GM03348 (cell line): ENCODE measurements at places on chromosomes 1 and 21.
A peak's percentile ranks its signal among the peaks of the same experiment; 100 is the strongest.

DNA sequence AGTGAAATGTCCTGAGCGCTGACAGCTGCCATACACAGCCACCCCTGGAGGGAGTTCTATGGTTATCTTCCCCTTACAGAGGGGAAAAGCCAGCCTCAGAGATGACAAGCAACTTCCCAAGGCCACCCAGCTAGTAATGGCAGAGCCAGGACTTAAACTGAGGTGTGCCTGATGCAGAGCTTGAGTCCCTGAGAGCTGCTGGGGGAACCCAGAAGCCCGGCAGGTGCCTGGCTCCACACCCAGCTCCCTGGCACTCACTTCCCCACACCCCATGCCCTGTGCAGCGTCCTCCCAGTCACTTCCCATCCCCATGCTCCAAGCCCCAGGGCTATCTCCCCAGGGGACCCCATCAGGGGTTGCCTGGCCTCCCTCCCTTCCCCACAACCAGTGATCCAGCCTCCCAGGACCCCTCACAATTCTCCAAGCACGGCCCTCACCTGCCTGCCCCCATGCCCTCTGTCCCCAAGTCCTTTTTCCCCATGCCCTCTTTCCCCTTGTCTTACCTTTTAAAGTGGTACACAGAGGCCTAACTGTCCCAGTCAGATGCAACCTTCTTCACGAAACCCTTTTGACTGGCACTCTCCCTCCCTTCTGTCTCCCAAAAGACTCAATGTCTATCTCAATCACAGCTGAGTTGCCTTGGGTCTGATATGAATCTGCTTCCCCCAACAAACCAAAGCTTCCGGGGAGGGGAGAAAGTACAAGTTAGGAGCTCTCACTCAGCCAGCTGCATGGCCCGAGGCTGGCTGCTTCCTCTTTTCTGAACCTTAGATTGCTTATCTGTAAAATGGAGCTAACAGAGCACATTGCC lies 39.8 kb upstream of the LRP8 start:
- no peak for DNase-seq

GRCh38 chr1:219858980-219859379 lies 69.4 kb downstream of the SLC30A10 start:
- DNase-seq, result no peak

GRCh38 chr1:247448107-247448791 lies 9.7 kb downstream of the OR2B11 start:
- DNase-seq, result peak; percentile 78

DNA sequence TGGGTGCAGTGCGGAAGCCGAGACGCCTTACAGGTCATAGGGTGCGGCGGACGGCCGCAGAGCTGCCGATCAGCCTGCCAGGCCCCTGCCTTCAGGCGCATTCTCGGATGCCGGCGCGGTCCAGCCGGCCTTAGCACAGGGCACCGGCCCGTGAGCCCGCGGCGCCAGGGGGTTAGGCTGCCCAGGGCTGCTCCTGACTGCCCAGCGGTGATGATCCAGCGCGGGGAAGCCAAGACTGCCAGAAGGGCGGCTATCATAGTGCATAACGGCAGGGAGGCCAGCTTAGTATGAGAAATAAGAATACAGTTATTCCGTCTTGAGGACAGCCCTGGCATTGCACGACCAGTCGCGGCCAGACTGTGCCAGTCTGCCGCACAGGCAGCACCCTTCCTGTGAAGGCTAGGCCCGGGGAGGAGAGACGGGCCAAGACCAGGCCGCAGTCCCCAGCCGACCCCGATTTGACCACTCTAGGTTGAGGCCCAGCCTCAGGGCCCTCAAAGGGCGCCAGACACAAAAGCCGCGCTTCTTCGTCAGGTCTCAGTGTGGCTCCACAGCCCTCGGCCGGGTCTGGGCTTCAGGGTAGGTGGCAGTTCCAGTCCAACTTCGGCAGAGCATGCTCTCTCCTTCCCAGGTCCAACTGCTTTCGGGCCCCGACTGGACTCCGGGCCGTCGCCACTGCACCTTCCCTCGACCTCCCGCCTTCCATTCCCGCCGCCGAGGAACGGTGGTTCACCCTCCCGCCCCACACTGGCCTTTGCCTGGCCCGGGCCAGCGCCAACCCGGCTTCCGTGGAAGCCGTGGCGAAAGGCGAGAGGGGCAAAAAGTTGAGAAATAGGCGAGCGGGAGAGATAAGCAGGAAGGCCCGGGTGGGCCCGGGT lies 829 bp downstream of the ALX3 start:
- no peak for DNase-seq

DNA sequence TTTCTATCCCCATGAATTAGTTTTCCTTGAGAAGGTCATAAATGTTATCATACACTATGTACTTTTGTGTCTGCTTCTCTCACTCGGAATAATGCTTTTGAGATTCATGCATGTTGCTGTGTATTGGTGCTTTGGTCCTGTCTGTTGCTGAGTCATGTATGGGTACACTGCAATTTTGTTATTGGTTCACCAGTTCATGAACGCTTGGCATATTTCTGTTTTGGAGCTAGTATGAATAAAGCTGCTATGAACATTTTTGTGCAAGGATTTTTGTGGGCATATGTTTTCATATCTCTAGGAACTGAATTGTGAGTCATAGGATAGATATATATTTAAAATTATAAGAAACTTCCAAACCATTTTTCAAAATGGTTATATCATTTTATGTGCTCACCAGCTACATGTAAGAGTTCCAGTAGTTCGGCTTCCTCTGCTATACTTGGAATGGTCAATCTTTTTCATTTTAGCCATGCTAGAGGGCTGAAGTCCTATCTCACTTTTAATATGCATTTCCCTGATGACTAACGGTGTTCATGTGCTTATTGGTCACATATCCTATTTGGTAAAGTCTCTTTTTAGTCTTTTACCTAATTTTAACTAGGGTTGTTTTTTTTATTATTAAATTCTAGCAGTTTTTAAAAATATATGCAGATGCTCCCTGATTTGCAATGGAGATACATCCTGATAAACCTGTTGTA lies 38.2 kb downstream of the ETS2 start:
- DNase-seq, result peak; percentile 42

GRCh38 chr1:84271441-84272151 lies 29.9 kb upstream of the SAMD13 start:
- peak; percentile 33 for DNase-seq

GRCh38 chr1:66444438-66445265 lies 89.3 kb upstream of the SGIP1 start:
- DNase-seq, result no peak

GRCh38 chr1:118902299-118902698 lies 85.8 kb downstream of the TBX15 start:
- DNase-seq, result no peak

DNA sequence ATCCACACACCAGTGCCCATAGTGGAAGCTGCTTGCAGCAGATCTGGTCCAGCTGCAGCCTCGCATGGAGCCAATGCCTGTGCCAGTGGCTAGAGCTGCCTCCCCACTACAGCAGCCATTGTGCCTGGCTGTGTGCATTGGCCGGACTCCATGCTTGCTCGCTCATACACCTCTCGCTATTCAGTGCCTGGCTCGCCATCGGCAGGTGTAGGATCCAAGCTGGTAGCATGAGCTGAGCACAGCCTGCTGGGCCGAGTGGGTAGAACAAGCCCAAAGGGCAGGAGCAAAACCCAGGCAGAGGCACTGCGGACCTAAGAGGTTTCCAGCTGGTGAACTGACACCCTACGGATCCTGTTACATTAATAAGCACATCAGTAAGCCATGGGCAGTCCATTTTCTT lies 1184.1 kb downstream of the AMY1C start:
- DNase-seq, result no peak

DNA sequence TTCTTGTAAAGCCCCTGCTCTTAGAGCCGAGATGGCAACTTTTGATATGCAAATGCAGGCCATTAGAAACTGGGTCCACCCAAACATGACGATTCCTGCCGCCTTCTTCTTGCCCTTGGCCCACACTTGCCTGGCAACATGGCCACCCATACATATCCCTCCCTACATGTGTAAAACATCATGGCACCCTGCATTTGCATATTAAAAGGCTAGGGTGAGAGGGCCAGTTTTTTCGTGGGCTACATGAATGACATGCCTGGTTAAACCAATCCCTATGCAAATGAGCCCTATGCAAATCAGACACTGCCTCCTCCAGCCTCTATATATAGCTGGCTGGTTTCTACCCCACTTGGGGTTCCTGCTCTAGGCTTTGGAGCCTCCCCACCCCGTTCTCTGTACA lies 18.8 kb downstream of the PLA2G2A start:
- DNase-seq, result no peak

DNA sequence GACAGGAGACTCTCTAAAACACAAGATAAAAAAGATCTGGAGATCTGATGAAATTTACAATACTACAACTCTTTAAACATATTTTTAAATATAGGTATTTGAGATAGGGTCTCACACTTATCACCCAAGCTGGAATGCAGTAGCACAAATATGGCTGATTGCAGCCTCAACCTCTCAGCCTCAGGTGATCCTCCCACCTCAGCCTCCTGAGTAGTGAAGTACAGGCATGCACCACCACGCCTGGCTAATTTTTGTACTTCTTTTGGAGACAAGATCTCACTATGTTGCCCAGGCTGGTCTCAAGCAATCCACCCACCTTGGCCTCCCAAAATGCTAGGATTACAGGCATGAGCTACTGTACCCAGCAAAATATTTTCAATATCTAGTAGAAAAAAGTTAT lies 170.0 kb upstream of the NR5A2 start:
- DNase-seq, result no peak

GRCh38 chr1:185074307-185074706 lies 28.9 kb downstream of the RNF2 start:
- DNase-seq, result no peak

- DNase-seq, result no peak
These were observed 898 bp downstream of the C1orf174 start for GRCh38 chr1:3898994-3899753.

DNA sequence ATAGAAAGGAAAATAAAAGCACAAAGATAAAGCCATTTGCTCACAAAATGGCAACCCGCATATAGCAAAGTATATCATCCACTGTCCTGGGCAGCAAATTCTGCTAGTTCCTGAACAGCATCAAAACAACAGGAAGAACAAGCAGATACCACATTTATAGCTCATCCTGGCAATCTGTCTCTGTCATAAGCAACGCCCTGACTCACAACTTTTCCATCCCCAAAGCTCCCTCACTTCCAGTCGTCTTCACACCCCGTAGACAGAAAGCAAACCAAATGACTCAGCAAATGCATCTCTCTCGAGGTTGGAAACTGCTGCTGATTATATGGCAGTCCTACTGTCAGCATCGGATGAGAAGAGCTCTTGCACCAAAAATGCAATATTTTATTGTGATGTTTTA lies 65.8 kb downstream of the AK5 start:
- DNase-seq, result peak; percentile 74

DNA sequence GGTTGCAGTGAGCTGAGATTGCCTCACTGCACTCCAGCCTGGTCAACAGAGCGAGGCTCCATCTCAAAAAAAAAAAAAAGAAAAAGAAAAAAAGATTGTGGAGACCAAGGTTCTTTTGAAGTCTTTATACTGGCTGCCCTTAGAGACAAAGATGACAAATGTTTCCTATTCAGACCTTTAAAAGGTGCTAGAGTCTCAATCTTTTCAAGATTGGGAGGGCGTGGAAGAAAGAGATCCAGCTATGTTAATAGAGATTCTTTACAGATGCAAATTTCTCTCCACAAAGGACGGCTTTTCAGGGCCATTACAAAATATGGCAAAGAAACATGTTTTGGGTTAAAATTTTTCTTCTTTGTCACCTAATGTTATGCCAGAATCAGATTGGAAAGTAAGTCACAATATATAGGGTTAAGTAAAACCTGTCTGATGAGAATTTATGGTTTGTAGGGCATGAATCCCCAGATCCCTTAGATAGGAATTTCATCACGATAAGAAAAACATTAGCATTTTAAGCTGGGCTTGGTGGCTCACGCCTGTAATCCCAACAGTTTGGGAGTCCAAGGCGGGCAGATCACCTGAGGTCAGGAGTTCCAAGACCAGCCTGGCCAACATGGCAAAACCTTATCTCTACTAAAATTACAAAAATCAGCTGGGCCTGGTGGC lies 13.0 kb upstream of the MORC3 start:
- DNase-seq, result no peak

GRCh38 chr1:201775380-201775779 lies 53.6 kb upstream of the IPO9 start:
- DNase-seq, result no peak
